ENCODE measurements at places on chromosomes 12 and 14.

DNA sequence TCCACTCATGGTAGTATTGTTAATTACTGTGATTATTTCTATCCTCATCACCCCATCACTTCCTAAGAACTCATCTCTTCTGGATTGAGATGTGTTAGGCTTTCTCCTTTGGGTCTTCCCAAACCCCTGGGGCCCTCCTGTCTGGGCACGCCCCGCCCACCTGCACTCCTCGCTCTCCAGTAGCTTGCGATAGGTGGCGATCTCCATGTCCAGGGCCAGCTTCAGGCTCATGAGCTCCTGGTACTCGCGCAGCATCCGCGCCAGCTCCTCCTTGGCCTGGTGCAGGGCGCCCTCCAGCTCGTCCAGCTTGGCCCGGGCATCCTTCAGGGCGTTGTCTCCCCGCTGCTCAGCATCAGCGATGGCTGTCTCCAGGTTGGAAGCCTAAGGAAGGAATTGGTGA, 6.8 kb downstream of the KRT71 start:
- peaks cover 3% of the 10 kb centered on the region for H3K27me3 ChIP-seq
- H3K4me1 ChIP-seq: peaks cover 6% of the 10 kb centered on the region
- H3K4me3 ChIP-seq: no peak overlapping the region
- H3K27ac ChIP-seq: no peak overlapping the region
- H3K36me3 ChIP-seq: no peaks in the 10 kb centered on the region
- DNase-seq: no peak

DNA sequence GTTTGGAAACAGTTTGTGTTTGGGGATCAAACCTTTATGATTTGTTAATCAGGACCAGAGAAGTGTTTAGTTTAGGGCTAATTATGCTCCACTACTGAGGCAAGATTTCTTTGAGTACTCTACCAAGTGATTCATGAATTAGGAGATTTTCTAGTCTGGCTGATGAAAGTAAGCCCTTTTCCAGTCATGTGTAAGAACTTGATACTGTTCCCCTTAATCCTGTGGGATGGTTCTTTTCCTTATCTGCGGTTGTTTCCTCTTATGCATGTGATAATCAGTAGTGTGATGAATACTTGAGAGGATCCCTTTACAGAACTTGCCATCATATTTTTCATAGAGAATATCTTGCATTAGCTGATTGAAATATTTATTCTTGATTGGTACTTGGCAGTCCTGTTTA, 42.1 kb downstream of the DYRK2 start:
- no peak for DNase-seq
- H3K4me3 ChIP-seq: no peak overlapping the region
- H3K36me3 ChIP-seq: peaks cover 1% of the 10 kb centered on the region
- H3K27ac ChIP-seq: no peak overlapping the region
- peaks cover 38% of the 10 kb centered on the region for H3K27me3 ChIP-seq
- H3K4me1 ChIP-seq: peaks cover 18% of the 10 kb centered on the region

GRCh38 chr14:31947076-31947475, 130.0 kb upstream of the ARHGAP5 start:
- no peak overlapping the region for H3K27ac ChIP-seq
- peaks cover 15% of the 10 kb centered on the region for H3K4me1 ChIP-seq

DNA sequence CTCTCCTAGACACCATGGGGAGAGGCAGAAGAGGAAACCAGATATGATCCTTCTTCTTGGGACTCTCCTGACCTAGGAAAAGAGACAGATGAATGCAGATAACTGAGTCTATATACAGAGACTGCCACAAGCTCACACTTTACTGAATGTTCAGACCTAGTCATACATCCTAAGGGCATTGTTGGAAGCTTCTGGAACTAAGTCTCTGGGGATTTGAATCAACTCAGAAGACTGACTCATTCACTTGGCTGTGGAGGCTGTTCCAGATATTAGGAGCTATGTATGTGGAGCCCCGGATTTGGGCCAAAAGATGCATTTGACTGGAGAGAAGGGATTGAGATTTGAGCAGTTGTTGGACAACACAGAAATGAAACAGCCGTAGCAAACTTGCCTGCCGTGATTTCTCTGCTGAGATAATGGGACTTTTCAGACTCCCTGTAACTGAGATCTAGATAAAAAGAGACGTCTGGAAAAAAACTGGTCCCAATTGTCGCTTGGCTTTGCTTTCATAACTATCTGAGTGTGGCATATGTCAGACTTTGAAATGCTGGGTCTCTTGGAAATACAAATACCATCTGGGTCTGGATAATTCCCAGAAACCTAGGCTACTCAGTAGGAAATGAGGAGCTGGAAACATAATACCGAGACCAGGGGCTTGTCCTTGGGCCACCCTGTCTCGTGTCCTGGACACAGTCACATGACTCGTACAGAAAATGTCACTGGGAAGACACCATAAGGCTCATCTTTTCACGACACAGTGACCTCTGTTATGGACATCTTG, 396.8 kb downstream of the NUAK1 start:
- H3K27me3 ChIP-seq: no peaks in the 10 kb centered on the region
- DNase-seq: no peak
- no peaks in the 10 kb centered on the region for H3K4me1 ChIP-seq
- no peak overlapping the region for H3K4me3 ChIP-seq
- no peak overlapping the region for H3K27ac ChIP-seq

GRCh38 chr14:37598747-37599506, 3.5 kb downstream of the TTC6 start:
- H3K27me3 ChIP-seq: peaks cover 55% of the 10 kb centered on the region
- H3K4me3 ChIP-seq: no peak overlapping the region
- peaks cover 4% of the 10 kb centered on the region for H3K4me1 ChIP-seq
- DNase-seq: no peak

DNA sequence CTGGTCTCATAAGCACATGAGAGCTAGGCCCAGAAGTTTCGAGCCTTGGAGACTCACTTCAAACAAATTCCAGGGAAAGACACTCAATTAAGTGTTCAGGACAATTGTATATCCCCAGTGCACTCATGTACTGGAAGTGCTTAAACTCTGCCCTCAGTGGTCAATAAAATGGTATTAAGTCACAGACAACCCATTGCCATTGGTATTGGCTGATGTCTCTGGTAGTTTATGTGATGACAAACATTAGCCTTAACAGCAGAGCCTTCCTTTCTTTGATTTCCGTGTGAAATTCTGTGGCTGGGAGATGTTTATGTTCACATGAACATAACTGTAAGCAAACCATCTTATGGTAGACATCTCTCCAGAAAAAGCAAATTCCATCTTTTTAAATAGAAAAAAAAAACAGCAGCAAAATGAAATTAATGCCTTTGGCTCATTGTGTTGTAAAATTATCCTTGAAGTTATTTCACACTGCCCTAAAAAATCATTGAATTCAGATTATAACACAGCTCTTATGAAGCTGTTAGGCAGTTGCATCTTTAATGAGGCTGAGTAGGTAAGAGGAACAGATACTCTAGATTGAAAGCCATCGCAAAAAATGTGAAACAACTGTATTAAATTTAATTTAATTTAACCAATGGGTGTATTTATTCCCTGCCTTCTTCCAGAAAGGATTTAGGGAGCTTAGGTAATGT, 216.2 kb upstream of the PLEKHG7 start:
- H3K27me3 ChIP-seq: no peaks in the 10 kb centered on the region
- H3K4me3 ChIP-seq: no peak overlapping the region
- peaks cover 21% of the 10 kb centered on the region for H3K4me1 ChIP-seq

DNA sequence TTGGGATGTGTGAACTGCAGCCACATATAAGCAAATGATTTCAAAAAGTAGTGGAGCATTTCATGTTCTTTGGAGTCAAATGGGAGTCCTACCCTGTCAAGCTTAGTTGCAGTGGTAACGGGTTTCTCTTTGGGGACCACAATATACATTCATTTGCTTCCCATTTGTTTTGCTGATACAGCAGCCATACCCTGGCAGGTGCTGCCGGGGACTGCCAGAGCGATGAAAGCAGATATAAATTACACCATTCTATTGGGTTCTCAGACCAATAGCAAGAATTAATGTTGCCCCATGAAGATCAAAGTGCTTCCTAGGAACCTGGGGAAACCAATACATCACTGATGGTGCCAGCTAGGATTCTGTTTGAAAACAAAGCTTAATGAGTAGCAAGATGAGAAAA, 1621.5 kb upstream of the FLRT2 start:
- H3K4me3 ChIP-seq: no peak overlapping the region
- no peaks in the 10 kb centered on the region for H3K36me3 ChIP-seq
- no peak for DNase-seq
- H3K27me3 ChIP-seq: no peaks in the 10 kb centered on the region

DNA sequence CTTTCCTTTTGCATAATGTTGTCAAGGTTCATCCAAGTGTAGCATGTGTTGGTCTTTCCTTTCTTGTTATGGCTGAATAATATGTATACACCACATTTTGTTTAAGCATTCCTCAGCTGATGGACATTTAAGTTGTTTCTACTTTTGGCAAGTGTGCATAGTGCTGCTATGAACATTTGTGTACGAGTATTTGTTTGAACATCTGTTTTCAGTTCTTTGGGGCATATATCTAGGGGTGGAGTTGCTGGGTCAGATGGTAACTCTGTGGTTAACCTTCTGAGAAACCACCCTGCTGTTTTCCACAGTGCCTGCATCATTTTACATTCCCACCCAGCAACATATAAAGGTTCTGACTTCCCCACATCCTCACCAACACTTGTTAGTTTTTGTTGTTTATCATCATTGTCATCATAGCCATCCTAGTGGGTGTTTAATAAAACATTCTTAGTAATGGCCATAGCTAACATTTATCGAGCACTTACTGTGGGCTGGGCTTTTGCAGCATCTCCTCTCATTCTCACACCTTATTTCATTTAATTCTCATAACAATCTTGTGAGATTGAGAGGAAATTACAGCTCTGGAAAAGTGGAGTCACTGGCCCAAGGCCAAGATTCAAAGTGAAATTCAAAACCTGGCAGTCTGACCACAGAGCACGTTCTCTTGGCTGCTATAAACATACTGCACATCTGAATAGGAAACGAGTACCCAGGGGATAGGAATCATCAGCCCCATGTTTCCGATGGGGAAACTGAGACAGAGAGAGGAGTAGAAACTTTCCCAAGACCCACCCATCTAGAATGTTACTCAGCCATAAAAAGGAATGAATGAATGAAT, 193.6 kb downstream of the KSR2 start:
- H3K4me3 ChIP-seq: no peak overlapping the region
- H3K36me3 ChIP-seq: no peaks in the 10 kb centered on the region
- DNase-seq: no peak
- no peaks in the 10 kb centered on the region for H3K4me1 ChIP-seq
- H3K27me3 ChIP-seq: no peaks in the 10 kb centered on the region

DNA sequence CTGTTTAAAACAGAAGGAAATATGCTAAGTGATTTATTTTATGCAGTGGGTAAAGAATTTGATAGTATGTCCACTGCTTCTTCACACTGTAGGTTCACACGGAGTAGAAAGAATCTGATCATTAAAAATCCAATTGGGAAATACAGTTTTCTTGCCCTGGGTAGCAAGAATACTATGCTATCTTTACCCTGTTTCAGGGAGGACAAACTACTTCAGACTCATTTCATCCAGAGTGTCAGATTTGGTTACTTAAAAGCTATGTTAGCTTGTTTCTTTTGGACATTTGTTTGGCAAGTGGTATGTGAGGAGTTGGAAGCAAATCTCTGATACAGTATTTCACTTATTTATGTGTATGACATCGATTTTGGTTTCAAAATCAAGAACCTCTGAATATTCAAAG, 4.3 kb downstream of the FRS2 start:
- H3K36me3 ChIP-seq: peaks cover 11% of the 10 kb centered on the region
- H3K27ac ChIP-seq: no peak overlapping the region
- no peaks in the 10 kb centered on the region for H3K27me3 ChIP-seq
- peaks cover 44% of the 10 kb centered on the region for H3K4me1 ChIP-seq

DNA sequence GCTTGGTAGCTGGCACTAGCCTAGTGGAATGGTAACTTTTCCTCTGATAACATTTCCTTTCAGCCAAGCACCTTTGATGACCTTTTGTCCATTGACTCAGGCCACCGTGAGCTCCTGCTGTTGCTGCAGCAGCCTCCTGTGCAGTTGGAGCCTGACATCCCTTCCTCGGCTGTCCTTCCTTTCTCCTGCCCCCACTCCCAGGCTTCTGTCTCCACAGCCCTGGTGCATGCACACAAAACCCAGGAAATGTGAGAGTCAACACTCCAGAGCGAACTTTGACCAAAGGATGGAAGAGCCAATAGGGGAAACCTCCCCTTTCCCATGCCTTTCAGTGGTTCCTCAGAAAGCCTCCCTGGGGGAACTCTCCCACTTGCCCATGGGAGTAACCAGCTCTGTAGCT, 115.0 kb downstream of the TMEM260 start:
- H3K27me3 ChIP-seq: peaks cover under 1% of the 10 kb centered on the region
- H3K36me3 ChIP-seq: no peaks in the 10 kb centered on the region
- no peaks in the 10 kb centered on the region for H3K4me1 ChIP-seq
- no peak for DNase-seq
- no peak overlapping the region for H3K27ac ChIP-seq

Measured in activated T-helper 1 cell treated with anti-CD3 and anti-CD28 coated beads, Interleukin-12 subunit alpha, Interleukin-12 subunit beta, Interleukin-2, Interleukin-4 antibody, amounts not matched to agents 30 ng/mL and 10 ng/mL and 1 ng/mL, durations not matched to agents 14 hours and 24 hours and 36 hours (primary cell).